Muscle of leg (tissue), 16 donors: ENCODE measurements at places on chromosomes 11 and 22.

DNA sequence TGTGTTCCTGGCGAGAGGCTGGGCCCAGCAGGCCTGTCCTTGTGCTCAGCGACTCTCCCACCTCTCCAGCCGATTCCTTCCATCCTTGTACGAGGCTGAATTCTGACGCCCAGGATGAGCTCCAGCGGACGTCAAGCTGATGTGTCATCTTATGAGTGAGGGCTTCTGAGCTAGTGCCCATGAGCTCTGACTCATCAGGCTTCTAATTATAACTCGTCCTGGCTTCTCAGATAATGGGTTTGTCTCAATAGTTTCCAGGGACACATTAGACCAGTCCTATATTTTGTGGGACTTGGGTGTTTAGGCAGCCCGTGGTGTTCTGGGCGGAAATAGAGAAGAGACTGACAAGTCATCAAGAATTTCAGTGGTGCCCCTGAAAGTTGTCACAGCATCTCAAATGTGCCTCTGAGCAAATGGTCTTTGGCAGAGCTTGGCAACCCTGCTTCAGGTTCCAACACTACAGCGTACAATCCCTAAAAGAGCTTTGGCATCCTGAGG lies 108.2 kb upstream of the CD44 start:
- no peaks in the 10 kb centered on the region for H3K36me3 ChIP-seq
- H3K4me1 ChIP-seq: peaks cover 8% of the 10 kb centered on the region
- peak; percentile 63 for DNase-seq
- H3K27me3 ChIP-seq: no peaks in the 10 kb centered on the region
- H3K4me3 ChIP-seq: no peak overlapping the region
- H3K27ac ChIP-seq: peak overlapping the region; percentile 39

GRCh38 chr11:9576701-9577381 lies 3.4 kb downstream of the WEE1 start:
- H3K27ac ChIP-seq: peak overlapping the region; percentile 96
- peaks cover 10% of the 10 kb centered on the region for H3K4me1 ChIP-seq
- peak overlapping the region; percentile 70 for H3K4me3 ChIP-seq
- peak; percentile 62 for DNase-seq

- peaks cover 6% of the 10 kb centered on the region for H3K4me1 ChIP-seq
- H3K27ac ChIP-seq: no peak overlapping the region
- no peaks in the 10 kb centered on the region for H3K27me3 ChIP-seq
- H3K4me3 ChIP-seq: no peak overlapping the region
- no peaks in the 10 kb centered on the region for H3K36me3 ChIP-seq
- no peak for DNase-seq
These were observed 4.6 kb upstream of the ACER3 start for GRCh38 chr11:76856106-76856505.

GRCh38 chr22:44983878-44984482 lies 25.8 kb downstream of the PHF21B start:
- H3K36me3 ChIP-seq: no peaks in the 10 kb centered on the region
- peaks cover 2% of the 10 kb centered on the region for H3K27me3 ChIP-seq
- H3K4me1 ChIP-seq: no peaks in the 10 kb centered on the region
- DNase-seq: no peak
- no peak overlapping the region for H3K27ac ChIP-seq

DNA sequence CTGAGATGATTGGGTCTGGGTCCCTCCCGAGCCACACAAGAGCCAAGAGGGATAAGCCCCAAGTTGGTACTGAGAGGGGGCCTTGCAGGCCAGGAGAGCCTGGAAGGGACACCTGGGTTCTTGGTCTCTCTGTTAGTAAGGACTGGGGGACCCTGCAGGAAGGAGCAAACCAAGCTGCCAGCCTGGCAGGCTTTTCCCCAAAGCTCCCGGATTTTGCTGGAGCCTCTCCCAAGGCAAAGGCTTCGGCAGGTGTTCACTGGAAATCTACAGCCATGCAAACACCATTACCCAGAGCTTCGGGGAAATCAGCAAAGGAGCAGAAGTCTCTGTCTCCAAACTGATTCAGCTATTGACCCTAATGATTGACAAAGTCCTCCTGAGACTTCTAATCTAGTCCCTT lies 527.9 kb downstream of the BUD13 start:
- H3K4me1 ChIP-seq: peaks cover 6% of the 10 kb centered on the region
- no peak for DNase-seq
- no peaks in the 10 kb centered on the region for H3K36me3 ChIP-seq
- peaks cover 6% of the 10 kb centered on the region for H3K27me3 ChIP-seq
- no peak overlapping the region for H3K4me3 ChIP-seq
- no peak overlapping the region for H3K27ac ChIP-seq

DNA sequence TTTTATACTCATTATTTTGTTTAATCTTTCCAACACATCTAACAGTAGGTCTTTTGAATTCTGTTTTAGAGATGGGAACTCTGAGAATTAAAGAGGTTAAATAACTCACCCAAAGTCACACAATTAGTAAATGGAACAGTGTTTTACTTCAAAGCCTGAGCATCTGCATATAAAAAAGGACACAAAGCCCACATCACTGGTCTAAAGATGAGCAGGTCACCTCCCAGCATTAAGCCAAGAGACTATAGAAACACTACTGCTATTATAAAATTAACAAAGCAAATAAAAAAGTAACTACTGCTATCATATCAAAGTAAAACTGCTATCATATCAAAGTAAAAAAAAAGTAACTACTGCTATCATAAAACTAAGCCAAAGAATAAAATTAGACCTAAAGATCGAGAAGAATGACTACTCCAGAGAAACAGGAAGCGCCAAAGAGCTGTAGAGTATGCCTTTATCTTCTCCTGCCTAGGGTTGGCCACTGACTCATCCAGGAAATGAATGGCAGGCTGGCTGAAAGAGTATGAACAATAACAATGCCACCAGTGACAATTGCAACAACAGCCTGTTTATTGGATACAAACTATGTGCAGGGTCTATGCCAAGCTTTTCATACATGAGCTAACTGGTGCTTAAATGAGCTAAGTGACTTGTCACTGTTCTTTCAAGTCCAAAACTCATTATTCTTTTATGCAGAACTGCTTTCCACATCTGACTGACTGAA lies 1153.0 kb upstream of the TENM4 start:
- H3K27me3 ChIP-seq: no peaks in the 10 kb centered on the region
- H3K36me3 ChIP-seq: no peaks in the 10 kb centered on the region
- no peak for DNase-seq
- no peak overlapping the region for H3K27ac ChIP-seq
- no peaks in the 10 kb centered on the region for H3K4me1 ChIP-seq

- H3K4me3 ChIP-seq: no peak overlapping the region
- H3K27me3 ChIP-seq: no peaks in the 10 kb centered on the region
- no peak for DNase-seq
These were observed 756.0 kb downstream of the DLG2 start for GRCh38 chr11:84871116-84871515.

DNA sequence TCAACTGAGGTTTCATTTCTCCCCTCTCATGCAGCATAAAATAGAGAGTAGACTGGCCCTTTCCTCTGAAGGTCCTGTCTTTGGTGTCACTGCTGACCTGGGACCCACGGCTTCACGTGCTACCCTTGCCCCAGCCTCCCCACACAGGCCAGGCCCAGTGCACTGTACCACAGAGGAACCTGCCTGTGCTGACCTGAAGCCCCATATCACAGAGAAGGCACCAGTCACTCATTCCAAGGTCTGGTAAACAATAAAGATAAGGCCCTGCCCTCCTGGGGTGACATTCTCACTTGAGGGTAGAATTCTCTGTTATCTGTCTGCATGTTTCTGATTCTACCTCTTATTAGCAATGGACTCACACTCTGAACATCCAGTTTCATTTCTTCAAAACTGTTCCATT lies 51.3 kb downstream of the RPL27A start:
- H3K27ac ChIP-seq: no peak overlapping the region
- H3K4me1 ChIP-seq: peaks cover 24% of the 10 kb centered on the region
- H3K4me3 ChIP-seq: no peak overlapping the region
- no peak for DNase-seq
- H3K27me3 ChIP-seq: no peaks in the 10 kb centered on the region

DNA sequence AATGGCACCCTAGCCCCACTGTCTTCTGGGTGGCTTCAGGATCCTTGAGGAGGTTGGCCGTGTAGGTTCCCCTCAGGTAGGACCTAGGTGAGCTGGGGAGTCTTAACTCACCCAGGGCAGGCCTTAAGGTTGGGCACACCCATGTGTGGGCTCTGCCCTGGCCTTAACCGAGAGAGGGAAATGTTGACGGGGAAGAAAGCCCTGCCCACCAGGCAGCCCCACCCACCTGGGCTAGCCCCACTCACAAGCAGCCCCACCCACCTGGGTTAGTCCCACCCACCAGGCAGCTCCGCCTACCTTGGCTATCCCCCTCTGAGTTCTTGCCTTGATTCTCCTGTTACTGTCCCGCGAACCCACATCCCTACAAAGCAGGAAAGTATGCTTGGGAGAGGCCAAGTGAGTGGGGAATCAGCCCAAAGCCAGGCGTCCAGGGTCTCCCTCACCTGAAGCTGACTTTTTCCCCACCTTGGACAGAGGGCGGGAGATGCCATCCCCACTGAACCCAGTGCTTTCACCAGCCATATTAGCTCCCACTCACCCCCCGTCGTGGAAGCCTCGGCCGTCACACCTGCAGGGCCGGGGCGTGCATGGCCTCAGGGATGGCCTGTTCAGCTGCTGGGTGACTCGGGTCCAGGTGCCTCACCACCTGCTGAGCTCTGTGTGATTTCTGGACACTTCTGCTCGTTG lies at the start of gene MYEOV:
TSS of gene MYEOV (plus strand) at position 337 of the 687 bp plus-strand sequence. CDS start 1,200 bp downstream, outside the sequence.
- no peaks in the 10 kb centered on the region for H3K36me3 ChIP-seq
- peaks cover 7% of the 10 kb centered on the region for H3K27me3 ChIP-seq
- no peak within 1 kb of the TSS for H3K27ac ChIP-seq
- peaks cover 34% of the 10 kb centered on the region for H3K4me1 ChIP-seq
- DNase-seq: no peak

- DNase-seq: peak; percentile 84
- H3K27me3 ChIP-seq: no peaks in the 10 kb centered on the region
- H3K4me1 ChIP-seq: peaks cover 37% of the 10 kb centered on the region
- H3K4me3 ChIP-seq: peak overlapping the region; percentile 75
These were observed 646 bp upstream of the PATZ1 start for GRCh38 chr22:31346733-31347250.

GRCh38 chr11:82859750-82860149 lies 40.5 kb downstream of the PRCP start:
- H3K4me1 ChIP-seq: no peaks in the 10 kb centered on the region
- no peak overlapping the region for H3K4me3 ChIP-seq
- no peak for DNase-seq
- no peak overlapping the region for H3K27ac ChIP-seq
- no peaks in the 10 kb centered on the region for H3K27me3 ChIP-seq

GRCh38 chr22:23181721-23182308 lies 1.5 kb downstream of the BCR start:
- peak overlapping the region; percentile 30 for H3K4me3 ChIP-seq
- DNase-seq: no peak
- H3K27ac ChIP-seq: no peak overlapping the region
- peaks cover 56% of the 10 kb centered on the region for H3K4me1 ChIP-seq

GRCh38 chr11:15233371-15234165 lies 118.8 kb downstream of the INSC start:
- DNase-seq: peak; percentile 64
- H3K27me3 ChIP-seq: no peaks in the 10 kb centered on the region
- peaks cover 7% of the 10 kb centered on the region for H3K4me1 ChIP-seq

DNA sequence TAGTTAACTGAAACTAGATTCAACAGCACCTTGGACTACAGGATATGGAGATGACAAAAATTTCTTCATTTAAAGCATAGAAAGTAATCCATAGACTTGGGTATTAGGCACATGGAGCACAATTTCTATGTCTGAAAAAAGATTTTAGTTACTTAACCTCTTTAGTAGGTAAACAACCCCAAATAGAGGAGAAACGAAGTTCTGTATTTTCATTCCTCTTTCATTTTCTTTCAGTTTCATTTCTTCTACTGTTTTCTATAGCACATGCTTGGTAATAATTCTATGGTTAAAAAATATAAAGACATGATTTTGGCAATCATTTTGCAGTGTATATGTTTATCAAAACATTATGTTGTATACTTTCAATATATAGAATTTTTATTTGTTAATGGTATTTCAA lies 99.5 kb downstream of the CASP12 start:
- H3K4me1 ChIP-seq: no peaks in the 10 kb centered on the region
- DNase-seq: no peak
- no peaks in the 10 kb centered on the region for H3K27me3 ChIP-seq
- H3K36me3 ChIP-seq: no peaks in the 10 kb centered on the region
- no peak overlapping the region for H3K27ac ChIP-seq

DNA sequence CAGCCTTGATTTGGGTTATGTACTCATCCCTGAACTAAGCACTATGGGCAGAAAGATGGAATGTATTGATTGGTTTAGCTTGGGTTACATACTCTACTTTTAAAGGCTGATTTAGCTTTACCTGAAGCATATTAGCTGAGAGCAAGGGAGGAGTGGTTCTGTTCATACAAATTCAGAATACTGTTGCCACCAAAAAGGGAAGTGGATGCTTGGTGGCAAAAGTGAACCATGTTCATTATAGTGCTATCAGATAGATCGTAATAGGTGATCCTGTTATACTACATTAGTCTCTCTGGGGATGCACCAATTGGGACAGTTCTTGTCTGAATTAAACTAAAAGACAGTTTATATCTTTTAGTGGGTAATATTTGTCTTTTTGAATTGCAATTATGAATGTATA lies 44.5 kb upstream of the RRM1 start:
- H3K4me3 ChIP-seq: no peak overlapping the region
- H3K27me3 ChIP-seq: no peaks in the 10 kb centered on the region
- H3K27ac ChIP-seq: no peak overlapping the region
- H3K36me3 ChIP-seq: no peaks in the 10 kb centered on the region
- DNase-seq: no peak

DNA sequence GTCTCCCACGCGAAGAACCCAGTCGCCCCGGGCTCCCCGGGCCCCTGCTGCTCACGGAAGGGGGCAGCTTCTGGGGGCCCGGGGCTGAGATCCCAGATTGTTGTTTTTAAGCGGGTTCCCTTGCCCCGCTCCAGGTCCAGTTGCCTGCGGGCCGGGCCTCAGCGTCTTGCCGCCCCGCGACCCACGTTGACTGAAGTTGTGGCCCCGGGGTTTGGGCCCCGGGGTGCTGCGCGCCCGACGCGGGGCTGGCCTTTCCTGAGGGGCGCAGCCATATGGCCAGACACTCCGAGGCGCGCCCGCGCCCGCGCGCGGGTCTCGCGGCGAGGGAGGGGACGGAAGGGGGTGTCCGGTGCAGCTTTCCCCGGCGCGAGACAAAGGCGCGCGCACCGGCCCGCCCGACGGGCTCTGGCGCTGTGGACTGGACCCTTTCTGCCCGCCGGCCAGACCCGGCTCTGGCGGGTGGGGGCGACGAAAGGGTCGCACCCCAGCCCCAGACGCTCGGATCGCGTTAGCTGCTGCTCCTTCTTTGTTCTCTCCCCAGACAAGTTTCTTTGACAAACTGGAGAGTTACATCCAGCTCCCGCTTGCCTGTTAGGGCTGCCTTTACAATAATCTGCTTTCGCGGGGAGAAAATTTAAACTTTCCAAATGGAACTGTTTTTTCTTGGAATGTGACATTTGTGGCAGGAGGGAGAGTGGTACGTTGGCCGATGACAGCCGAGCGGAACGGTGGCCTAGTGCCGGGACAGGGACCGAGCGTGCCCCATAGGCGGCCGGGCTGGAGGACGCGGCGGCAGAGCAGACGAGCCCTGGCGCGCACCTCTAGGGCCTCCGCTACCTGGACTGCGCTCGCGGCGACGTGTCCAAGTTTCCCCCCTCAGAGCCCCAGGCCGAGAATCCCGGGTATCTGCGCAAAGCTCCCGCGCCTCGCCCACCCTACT lies 716 bp downstream of the AMOTL1 start:
- H3K4me3 ChIP-seq: peak overlapping the region; percentile 97
- no peaks in the 10 kb centered on the region for H3K36me3 ChIP-seq
- H3K27ac ChIP-seq: peak overlapping the region; percentile 96
- peak; percentile 87 for DNase-seq

GRCh38 chr22:28977481-28977971 lies 84.1 kb downstream of the C22orf31 start:
- peaks cover 17% of the 10 kb centered on the region for H3K4me1 ChIP-seq
- H3K27me3 ChIP-seq: no peaks in the 10 kb centered on the region
- H3K36me3 ChIP-seq: no peaks in the 10 kb centered on the region
- peak; percentile 35 for DNase-seq
- no peak overlapping the region for H3K4me3 ChIP-seq
